ENCODE measurements at places on chromosomes 1 and 21. TPM values are rescaled to one million over a fixed set of nuclear protein-coding genes. Genes with fewer than 3 reads are reported as not detected.

FALEC gene
- 2.0 TPM for total RNA-seq

RNF19B gene
- total RNA-seq = 29.6 TPM

GPATCH4 gene
- total RNA-seq = 25.0 TPM

PLXNA2 gene
- total RNA-seq = 73.3 TPM

IKBKE gene
- 2.0 TPM for total RNA-seq

OR4F29 gene
- not detected for total RNA-seq

PIGR gene
- total RNA-seq = not detected

SHISA4 gene
- 132 TPM for total RNA-seq
